ENCODE measurements at places on chromosomes 6 and 20.
A peak's percentile ranks its signal among the peaks of the same experiment; 100 is the strongest.

DNA sequence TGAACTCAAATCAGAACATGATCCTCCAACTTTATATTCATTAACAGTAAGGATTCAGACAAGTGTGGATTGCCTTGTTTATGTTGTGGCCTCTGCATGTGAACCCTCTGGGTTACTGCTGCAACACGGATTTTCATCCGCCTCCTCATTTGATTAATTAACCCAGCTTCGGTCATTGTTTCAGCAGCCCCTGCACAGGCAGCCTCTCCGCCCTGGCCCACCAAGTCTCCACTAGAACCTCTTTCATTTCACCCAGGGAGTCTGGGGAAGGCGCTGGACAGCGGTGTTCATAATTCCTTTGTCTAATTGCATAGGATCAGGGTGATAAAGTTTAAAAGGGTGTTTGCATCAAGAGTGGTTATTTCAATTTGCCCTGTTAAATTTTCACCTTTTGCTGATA, 15.7 kb downstream of the NKX2-2 start:
- DNase-seq, result no peak

DNA sequence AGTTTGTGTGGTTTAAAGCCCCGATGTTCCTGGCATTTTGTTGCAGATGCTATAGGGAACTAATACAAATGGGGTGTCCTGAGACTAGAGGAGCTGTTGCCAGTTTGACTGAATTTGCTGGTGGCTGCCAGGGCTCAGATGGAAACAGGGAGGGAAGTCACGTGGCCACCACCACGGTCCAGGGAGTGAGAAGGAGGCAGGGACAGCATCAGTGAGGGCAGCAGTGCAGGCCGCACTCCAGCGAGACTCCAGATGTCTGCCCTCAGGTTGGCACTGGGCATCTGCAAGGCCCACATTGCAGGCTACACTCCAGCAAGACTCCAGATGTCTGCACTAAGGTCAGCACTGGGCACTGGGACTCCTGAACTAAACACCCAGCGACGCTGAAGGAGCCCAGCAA, 86.2 kb downstream of the RAMACL start:
- DNase-seq, result no peak

GRCh38 chr20:36969478-36970186, 18.1 kb upstream of the SAMHD1 start:
- DNase-seq, result no peak

GRCh38 chr6:40015530-40015929, 81.3 kb upstream of the MOCS1 start:
- DNase-seq, result no peak

GRCh38 chr6:80029470-80029869, 25.0 kb downstream of the TTK start:
- DNase-seq, result no peak

DNA sequence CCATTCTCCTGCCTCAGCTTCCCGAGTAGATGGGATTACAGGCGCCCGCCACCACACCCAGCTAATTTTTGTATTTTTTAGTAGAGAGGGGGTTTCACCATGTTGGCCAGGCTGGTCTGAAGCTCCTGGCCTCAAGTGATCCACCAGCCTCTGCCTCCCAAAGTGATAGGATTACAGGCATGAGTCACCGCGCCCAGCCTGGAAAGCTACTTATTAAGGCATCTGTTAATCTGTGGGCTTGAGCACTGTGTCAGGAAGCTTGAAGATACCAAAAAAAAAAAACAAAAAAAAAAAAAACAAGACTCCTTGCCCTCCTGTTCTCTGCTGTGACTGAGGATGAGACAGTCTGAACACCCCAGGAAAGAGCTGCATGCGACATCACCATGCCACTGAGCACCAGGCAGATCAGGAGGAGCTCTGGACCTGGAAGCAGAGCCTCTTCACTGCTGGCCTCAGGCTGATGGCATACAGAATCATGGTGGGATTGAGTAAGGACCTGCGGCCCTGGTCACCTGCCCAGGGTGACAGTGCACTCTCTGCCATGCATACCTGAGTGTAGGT, 166.5 kb upstream of the SNX9 start:
- DNase-seq, result no peak

- DNase-seq, result no peak
Observed at GRCh38 chr20:57952136-57952535, 242.3 kb upstream of the PMEPA1 start.

DNA sequence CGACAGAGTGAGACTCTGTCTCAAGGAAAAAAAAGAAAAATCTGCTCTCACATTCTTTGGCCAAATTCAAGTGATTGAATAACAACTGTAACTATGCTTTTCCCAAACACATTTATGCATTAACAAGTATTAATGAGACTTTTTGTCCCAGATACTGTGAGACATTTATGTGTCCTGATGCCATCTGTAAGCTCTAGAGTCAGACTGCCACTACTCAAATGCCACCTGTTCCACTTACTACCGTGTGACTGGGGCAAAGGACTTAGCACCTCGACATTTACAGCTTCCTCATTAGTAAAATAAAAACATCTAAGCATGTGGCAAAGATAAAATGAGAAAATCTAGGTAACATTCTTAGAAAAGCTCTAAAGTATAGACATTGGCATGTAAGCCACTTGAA, 178.1 kb upstream of the MARCKS start:
- no peak for DNase-seq

GRCh38 chr20:1272368-1273100, 6.4 kb downstream of the SNPH start:
- no peak for DNase-seq

- no peak for DNase-seq
Observed at GRCh38 chr6:37463110-37463509, 30.1 kb downstream of the CMTR1 start.

GRCh38 chr6:100117680-100118079, 123.7 kb upstream of the MCHR2 start:
- no peak for DNase-seq

DNA sequence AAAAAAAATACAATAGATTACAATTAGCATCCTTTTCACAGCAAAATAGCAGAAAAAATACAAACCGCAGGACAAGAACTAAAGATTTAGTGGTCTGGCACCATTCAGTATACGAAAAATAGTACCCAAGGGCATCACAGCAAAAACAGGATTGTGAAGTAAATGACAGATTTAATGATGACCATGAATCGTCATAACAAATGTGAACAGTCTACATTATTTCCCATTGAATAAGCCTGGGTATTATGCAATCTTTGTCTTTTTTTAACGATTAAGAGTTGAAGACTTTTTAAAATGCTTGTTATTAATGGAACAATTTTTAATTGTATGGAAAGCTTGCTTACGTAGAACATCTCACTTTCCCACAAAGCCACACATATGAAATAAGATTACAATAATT, 432.8 kb downstream of the PKHD1 start:
- DNase-seq, result no peak

- no peak for DNase-seq
Observed at GRCh38 chr6:36613200-36613995, 19.2 kb downstream of the SRSF3 start.

- peak; percentile 14 for DNase-seq
Observed at GRCh38 chr6:51844336-51844735, 243.1 kb downstream of the PKHD1 start.

- DNase-seq, result no peak
Observed at GRCh38 chr20:53331151-53331973, 262.3 kb downstream of the ZNF217 start.

DNA sequence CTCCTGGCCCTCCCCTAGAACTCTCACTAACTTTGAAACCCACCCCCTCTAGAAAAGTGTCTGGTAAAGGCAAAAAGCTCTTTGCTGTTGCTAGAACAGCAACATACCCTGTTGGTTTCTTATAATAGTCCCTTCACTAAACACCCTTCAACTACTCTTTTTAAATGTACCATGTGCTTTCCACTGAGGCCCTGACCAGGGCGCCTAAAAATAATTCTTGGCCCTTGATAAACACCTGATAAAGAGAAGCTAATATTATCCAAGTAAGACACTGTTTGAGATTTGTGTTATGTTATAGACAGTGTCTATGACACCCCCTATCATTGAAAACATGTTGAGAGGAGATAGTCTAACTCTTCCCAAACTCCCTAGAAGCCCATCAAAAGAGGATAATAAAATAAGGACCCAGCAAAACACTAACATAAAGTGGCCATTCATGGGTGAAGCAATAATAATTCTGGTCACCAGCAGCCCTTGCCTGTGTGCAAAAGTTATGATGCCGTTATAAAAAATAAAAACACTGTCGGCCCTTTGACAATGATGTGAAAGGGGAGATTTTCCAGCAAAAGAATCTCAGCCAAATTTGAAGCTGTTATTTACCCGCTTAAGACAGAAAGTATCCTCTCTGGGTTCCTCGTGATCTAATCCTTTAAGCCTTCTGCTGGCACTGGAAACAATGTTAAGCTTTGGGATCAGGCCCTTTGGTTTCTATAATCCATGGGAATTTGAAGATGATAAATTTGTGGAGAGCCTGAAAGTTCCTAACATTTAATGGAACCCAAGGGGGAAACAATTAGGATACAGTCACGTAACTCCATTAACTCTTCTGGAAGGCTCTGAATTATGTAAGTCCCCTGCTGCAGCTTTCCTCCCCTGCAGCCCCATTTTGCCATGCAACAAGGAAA, 122.6 kb upstream of the PLCB4 start:
- DNase-seq, result no peak

- no peak for DNase-seq
Observed at GRCh38 chr20:52622081-52622480, 350.1 kb upstream of the TSHZ2 start.

GRCh38 chr20:25225642-25226432, 22.0 kb upstream of the PYGB start:
- no peak for DNase-seq

DNA sequence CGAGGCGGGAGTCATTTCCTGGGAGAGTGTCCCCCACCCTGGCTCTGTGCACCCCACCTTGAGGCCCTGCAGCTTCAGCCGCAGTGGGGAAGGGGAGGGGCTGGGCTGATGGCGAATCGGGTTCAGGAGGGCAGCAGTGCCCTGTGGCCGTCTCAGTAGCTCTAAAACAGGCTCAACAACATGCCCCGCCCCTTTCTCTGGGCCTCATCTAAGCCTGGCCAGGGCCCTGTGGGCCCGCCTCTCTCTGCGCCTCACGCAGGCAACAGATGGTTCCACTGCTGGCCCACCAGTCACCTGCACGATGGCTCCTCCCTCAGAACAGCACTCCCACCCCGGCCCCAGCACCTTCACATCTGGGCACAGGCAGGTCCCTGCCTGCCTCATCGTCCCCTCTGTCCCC, 30.2 kb downstream of the CHRNA4 start:
- DNase-seq, result no peak

DNA sequence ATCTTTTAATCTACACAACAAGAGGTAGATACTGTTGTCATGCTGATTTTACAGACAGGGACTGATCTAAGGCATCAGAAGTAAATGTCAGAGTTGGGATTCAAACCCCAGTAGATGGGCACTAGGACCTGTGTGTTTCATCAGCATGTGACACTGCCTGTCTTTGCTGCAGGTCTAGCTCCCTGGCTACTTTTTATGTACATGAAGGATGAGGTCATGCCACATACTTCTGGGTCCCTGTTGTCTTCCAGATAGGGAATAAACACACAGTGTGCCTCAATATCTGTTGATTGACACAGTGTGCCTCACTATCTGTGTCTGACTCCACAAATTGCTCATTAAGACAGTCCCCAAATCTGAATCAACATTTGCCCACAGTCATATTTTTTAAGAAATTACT, 106.9 kb downstream of the TFAP2B start:
- DNase-seq, result no peak

DNA sequence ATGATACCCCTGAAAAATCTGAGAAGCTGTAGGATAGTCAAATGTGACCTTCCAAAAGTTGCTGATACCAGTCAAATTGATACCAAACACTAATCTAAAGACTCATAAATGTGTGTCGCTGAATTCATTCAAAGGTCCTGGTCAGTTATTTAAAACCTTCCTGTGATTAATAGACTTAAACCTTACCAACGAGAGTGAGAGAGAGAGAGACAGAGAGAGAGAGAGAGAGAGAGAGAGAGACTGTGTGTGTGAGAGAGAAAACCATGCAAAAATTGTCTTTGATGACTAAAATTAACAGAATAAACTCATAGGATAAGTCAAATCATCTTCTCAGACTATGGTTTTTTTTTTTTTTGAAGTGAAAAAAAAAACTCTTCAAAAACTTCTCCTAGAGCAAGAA, 370.9 kb upstream of the HS3ST5 start:
- DNase-seq, result no peak

DNA sequence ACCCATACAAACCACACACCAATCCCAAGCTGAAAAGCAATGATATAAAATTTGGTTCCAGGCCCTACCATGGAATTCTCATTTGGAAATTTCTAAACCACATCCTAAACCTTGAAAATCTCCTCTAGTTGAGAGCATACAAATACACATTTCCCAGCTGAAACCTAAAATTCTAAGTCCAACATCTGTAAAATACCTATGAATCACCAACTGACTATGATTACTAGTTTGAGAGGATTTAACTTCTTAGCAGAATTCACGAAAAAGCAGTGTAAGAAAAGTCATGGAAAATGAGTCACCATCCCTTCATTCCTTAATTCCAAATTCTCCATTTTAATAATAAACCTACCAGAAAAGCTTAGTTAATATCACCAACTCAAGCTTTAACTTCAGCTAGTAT, 15.4 kb downstream of the RANBP9 start:
- no peak for DNase-seq

GRCh38 chr6:139099984-139100383, 34.9 kb upstream of the HECA start:
- peak; percentile 23 for DNase-seq

- no peak for DNase-seq
Observed at GRCh38 chr6:894274-894673, 201.3 kb upstream of the EXOC2 start.

GRCh38 chr6:37102299-37103168, 67.4 kb upstream of the PIM1 start:
- peak; percentile 98 for DNase-seq

- no peak for DNase-seq
Observed at GRCh38 chr20:40322941-40323340, 366.1 kb downstream of the MAFB start.

DNA sequence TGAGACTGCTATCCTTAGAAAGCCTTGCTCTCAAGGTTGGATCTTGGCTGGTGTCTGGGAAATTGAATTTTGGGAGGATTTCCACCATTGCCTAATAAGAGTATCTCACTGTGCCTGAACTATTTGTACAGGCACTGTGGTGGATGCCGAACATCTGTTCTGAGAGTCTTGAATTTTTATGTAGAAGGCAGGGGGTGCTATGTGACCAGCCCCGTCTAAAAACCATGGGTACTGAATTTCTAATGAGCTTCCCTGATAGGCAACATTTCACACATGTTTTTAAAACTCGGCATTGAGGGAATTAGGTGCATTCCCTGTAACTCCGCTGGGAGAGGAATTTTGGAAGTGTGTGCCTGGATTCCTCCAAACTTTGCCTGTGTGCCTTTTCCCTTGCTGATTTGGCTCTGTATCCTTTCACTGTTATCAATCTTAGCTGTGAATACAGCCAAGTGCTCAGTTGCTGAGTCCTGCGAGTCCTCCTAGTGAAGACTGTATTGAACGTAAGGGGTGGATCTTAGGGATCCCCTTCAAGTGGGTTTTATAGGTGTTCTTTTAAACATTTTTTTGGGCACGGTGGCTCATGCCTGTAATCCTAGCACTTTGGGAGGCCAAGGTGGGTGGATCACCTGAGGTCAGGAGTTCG, 27.6 kb upstream of the SCAF8 start:
- DNase-seq, result no peak
